ENCODE measurements at places on chromosomes 16 and 17. TPM values are rescaled to one million over a fixed set of nuclear protein-coding genes. Genes with fewer than 3 reads are reported as not detected.

Gene PYDC1
- not detected for total RNA-seq

Gene RGS9
- total RNA-seq = 2.4 TPM

- no peaks in the 10 kb centered on the region for H3K36me3 ChIP-seq
- H3K27me3 ChIP-seq = peaks cover 3% of the 10 kb centered on the region
- peaks cover 6% of the 10 kb centered on the region for H3K4me1 ChIP-seq
- DNase-seq = peak; percentile 91
Observed at GRCh38 chr16:77971306-77972061, 50.9 kb upstream of the CLEC3A start.

DNA sequence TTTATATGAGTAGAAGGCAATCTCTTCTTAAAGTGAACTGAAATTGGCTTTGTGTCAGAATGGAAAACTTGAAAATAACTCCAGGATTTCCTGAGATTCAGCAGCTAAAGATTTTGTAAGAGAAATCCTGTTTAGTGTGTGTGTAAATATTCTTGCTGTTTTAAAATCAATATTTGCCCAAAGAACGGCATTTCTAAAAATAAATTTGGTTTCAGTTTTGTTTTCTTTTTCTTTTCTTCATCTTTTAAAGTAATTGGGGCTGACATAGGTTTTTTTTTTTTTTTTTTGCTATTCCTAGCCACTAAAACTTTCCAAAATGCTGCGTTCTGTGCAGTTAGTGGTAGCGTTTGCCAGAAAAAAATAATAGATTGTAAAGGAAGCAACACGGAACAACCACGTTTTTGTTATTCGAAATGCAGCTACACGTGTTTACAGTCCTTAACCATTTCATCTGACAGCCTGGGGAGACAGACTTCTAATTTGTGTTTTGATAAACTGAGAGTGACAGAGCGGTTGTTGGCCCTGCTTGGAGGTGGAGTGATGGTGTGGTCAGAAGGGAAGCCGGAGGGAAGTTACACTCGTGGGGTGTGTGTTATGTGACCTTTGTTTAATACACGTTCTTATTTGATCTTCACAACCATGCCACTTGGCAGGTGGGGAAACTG, 21.6 kb upstream of the SMPD3 start:
- H3K36me3 ChIP-seq = no peaks in the 10 kb centered on the region
- no peaks in the 10 kb centered on the region for H3K4me1 ChIP-seq
- H3K27ac ChIP-seq = no peak overlapping the region
- peaks cover 6% of the 10 kb centered on the region for H3K27me3 ChIP-seq

DNA sequence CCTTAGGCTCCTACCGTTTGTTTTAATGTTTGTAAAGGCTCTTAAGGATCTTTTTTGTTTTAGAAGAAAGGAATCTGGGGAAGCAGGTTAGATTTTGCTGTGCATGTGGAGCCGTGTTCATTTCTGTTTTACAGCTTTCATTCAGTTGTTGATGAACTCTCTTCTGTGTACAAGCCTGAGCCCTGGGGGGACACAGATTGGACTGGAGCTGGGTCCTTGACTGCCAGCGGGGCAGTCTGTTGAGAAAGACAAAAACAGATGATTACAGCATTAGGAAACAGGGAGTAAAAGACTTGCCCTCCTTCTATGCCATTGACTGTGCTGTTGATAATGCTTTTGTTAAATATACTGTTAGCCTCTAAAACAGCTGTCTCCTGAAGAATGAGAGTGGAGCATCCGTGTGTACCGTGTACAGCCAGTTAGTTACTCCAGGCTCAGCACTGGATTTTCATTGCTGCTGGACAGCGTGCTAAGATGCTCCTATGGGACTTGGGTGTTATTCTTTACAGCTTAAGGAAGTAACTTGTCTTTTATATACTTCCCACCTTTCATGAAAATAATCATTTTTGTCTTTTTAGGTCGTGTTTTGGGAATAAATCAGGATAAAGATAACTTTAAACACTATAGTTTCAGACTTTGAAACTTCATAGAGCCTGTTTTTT, 3.2 kb downstream of the MAP1LC3B start:
- DNase-seq = no peak
- H3K4me3 ChIP-seq = peak overlapping the region; percentile 95
- peak overlapping the region; percentile 5 for H3K27ac ChIP-seq
- H3K36me3 ChIP-seq = no peaks in the 10 kb centered on the region
- H3K4me1 ChIP-seq = peaks cover 15% of the 10 kb centered on the region
- peaks cover 9% of the 10 kb centered on the region for H3K27me3 ChIP-seq

All from glutamatergic neuron (in vitro differentiated cells).